ENCODE measurements at places on chromosomes 2 and 18.

GRCh38 chr2:40173276-40173675 lies 278.6 kb downstream of the SLC8A1 start:
- DNase-seq = no peak

DNA sequence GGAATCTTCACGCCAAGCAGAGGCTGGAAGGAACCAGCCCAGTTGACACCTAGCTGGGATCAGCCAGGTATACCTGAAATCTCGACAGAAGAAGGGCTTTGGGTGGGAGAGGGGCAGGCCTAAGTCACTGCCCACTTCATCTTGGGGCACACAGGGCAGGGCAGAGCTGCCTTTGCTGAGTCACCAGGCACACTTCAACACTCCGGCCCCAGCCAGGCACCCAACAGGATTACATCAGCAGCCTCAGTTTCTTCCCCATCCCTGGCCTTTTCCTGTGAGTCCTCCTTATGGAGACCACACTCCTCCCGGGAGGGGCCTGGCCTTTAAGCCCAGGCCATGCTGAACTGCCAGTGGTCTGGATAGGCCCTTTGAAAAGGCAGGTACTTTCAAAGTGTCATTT lies 201.7 kb upstream of the HS6ST1 start:
- DNase-seq = no peak

GRCh38 chr2:108536911-108537310 lies 2.6 kb downstream of the LIMS1 start:
- no peak for DNase-seq

- DNase-seq = no peak
Observed at GRCh38 chr2:159553727-159554126, 62.6 kb downstream of the BAZ2B start.
